Right atrium auricular region (tissue), 2 donors: ENCODE measurements at places on chromosomes 4 and X. TPM values are rescaled to one million over a fixed set of nuclear protein-coding genes. Genes with fewer than 3 reads are reported as not detected.

- no peaks in the 10 kb centered on the region for H3K36me3 ChIP-seq
- H3K27me3 ChIP-seq, result no peaks in the 10 kb centered on the region
- no peak overlapping the region for H3K4me3 ChIP-seq
- H3K4me1 ChIP-seq, result no peaks in the 10 kb centered on the region
These were observed 145.5 kb downstream of the SHOX start for GRCh38 chrX:776061-776460.

DNA sequence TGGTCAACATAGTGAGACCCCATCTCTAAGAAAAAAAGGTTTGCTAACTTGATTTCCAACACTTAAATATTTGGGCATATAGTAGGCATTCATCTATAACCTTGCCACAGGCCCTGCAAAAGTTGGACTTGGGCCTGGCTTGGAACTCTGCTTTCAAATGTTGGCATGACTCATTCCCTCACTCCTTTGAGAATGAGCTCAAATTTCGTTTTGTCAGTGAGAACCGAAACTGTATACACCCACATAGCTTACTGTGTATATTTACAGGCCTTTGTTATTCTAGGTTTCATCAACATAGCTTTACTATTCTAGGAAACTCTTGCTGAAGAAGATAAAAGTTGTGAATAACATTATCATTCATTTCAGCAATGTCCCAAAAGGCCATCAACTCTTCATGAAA is 88.7 kb upstream of the ELOVL6 start:
- no peak overlapping the region for H3K27ac ChIP-seq
- DNase-seq, result no peak
- no peaks in the 10 kb centered on the region for H3K27me3 ChIP-seq
- H3K4me3 ChIP-seq, result no peak overlapping the region
- no peaks in the 10 kb centered on the region for H3K4me1 ChIP-seq

- DNase-seq, result no peak
- no peaks in the 10 kb centered on the region for H3K36me3 ChIP-seq
- no peaks in the 10 kb centered on the region for H3K27me3 ChIP-seq
- no peak overlapping the region for H3K4me3 ChIP-seq
- no peak overlapping the region for H3K27ac ChIP-seq
These were observed 17.8 kb downstream of the JADE1 start for GRCh38 chr4:128827296-128827695.

GRCh38 chrX:26915064-26915463 is 548.1 kb downstream of the PPP4R3C start:
- H3K27ac ChIP-seq, result no peak overlapping the region
- no peak for DNase-seq
- H3K27me3 ChIP-seq, result no peaks in the 10 kb centered on the region
- H3K4me1 ChIP-seq, result no peaks in the 10 kb centered on the region

TMEM271 gene
- not detected for total RNA-seq

ABLIM2 gene
- total RNA-seq, result 5.7 TPM

PNMA3 gene
- 0.63 TPM for total RNA-seq

TAF1 gene
- total RNA-seq, result 17.9 TPM

SPIN2A gene
- total RNA-seq, result not detected
